NCI-H2171 treated with DMSO at 0.1 percent for 48 hours (cell line): ENCODE measurements at places on chromosomes 7 and 10.

GRCh38 chr10:44393834-44394547 is 9.1 kb upstream of the CXCL12 start:
- DNase-seq: no peak

- DNase-seq: peak; percentile 75
Observed at GRCh38 chr10:102581981-102582580, 62.2 kb upstream of the TRIM8 start.

GRCh38 chr7:138204285-138204981 is 128.2 kb downstream of the AKR1D1 start:
- DNase-seq: peak; percentile 27

- no peak for DNase-seq
Observed at GRCh38 chr10:88286030-88286429, 297.1 kb downstream of the RNLS start.

GRCh38 chr7:55206235-55207029 is 158.7 kb upstream of the LANCL2 start:
- no peak for DNase-seq

DNA sequence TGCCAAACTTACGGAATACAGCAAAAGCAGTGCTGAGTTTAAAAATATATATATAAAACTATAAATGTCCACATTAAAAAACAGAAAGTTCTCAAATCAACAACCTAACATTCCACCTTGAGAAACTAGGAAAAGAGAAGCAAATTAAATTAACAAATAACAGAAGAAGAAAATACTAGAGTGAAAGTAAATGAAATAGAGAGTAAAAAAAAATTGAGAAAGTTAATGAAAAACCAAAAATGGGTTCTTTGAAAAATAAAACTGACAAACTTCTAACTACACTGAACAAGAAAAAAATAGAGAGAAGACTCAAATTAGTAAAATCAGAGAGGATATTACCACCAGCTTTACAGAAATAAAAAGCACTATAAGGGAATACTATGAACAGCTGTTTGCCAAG is 22.1 kb downstream of the RASGEF1A start:
- no peak for DNase-seq

- no peak for DNase-seq
Observed at GRCh38 chr10:112812586-112812985, 137.5 kb upstream of the TCF7L2 start.

DNA sequence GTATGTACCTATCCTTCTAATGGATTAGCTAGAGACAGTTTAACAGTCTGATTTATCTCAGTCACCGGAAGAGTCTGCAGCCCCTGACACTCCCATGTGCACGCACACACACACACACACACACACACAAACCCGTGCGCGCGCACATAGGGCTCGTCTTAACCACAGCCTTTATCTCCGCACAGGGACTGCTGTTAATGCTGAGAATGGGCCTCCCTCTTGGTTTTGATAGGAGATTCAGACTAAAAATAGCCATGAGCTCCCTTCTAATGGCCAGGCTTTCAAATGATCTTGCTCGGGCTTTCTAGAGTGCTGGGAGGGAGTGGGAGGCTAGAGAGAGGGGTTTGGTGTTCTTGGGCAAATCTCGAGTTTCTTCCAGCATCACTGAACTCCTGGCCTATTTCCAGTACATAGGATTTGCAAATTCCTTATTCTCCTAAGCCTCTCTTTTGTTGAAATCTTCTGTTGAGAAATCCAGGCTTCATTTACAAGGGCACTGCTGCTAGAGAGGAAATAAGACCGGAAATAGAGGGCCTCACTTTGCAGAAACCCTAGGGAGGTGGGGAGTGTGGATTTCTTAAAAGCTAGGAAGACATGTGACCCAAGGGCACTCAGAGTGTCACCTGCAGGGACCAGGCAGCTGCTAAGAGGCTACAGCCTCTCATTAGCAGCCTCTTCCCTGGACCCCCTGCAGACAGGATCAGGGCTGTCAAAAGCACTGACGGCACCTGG is 2.4 kb downstream of the TMEM72 start:
- no peak for DNase-seq

GRCh38 chr7:158814637-158815036 is 14.7 kb downstream of the ESYT2 start:
- no peak for DNase-seq
